ENCODE measurements at places on chromosomes 4 and X.

DNA sequence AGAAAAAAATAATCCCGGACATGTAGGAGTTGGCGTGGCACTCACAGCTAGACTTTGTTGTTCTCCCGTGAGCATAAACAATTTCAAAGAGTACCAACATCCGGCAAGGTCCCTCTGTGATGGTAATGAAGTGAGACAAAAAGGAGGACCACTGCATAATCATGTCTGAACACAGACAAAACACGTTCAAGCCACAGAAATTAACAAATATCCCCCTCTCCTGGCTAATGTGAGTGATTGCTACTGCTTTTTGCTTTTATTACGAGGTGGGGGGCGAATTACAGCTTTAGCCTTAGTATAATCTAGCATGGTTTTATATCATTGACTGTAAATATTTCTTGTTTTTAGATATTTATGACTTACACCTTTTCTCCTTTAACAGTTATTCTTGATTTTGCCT lies 118.5 kb downstream of the PLS3 start:
- DNase-seq: no peak

DNA sequence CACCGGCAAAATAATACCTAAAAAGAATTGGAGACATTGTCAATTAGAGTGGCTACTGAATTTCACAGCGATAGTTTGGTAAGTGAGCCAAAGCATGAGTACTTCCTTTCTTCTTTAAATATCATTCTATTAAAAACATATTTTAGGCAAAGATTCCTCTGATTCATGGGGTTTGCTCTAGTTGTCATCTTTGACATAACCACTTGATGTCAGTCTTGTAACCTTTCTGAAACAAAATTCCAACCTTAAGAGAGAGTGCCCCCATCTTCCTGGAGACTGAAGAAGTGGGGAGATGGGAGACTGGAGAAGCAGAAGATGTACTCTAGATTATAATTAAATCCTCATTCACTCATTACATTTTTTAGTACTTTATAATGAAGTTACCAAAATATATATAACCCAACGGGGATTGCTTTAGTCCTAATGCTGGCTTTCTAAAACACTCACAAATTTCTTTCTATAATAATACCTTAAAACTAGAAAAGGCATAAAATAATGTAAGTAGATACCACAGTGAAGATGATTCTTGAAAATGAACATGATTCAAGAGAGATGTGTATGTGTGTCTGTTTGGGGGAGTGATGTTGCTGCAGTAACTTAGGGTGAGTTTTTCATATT lies 96.4 kb downstream of the EMCN start:
- no peak for DNase-seq

DNA sequence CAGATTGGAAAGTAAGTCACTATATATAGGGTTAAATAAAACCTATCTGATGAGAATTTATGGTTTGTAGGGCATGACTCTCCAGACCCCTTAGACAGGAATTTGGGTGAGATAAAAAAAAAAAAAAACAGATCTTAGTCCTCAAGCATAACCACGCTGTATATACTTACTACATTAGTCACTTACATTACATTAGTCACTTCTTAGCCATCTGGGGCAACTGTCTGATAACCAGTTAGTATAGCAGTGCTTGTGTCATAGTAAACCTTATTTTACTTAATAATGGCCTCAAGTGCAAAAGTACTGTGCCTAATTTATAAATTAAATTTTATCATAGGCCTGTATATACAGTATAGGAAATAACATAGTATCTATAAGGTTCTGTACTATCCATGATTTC lies 60.2 kb upstream of the RPS6KA6 start:
- no peak for DNase-seq

DNA sequence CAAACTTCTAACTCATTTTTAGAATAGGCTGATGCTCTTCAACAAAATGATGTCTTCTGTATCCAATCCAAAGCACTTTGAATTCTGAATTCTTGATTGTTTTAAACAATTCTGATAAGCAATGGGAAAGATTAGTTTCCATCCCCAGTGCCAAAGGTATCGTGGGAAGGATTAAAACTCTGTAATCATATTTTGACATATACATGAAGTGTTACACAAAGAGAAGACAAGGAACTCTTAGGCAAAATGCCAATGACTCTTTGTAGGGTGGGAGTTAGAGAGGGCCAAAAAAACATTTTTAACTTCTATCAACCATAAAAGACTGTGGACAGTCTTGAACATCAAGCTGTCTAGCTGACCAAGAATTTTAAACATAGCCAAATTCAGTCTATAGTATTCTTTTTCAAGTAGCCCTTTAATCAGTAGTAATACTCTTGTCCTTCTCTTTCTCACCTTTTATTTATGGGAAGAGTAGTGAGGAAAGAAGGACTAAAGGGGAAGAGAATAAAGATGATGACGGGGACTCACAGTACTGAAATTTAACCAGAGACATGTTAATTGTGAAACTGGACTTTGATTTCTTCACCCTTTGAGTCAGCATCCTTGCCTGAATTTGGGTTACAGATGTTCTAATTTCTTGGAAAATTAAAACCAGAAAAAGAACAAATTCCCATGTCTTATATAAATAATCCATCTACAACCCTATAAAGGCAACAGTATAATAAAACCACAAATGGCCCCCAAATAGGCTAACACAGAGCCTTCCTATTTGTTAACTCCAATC lies 51.8 kb upstream of the VEGFD start:
- DNase-seq: no peak

DNA sequence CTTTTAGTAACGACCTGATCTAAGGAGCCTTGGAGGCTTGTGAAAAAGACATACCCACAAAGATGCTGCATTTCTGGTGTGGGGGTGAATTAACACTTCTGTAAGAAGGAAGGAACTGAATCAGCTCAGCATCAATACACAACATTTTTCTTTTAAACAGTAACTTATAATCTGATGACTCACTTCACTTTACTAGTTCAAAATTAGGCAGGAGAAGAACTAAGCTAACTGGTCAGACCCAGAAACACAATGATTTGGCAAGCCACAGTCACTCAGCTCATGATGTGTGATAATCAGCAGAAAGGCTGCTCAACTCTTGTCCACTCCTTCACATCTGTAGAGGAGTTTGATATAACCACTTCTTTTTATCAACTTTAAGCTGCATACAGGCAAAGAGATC lies 4.6 kb downstream of the MMAA start:
- no peak for DNase-seq

- no peak for DNase-seq
Measured at GRCh38 chr4:105075045-105075444, 71.6 kb upstream of the TET2 start.

GRCh38 chr4:30767147-30767845 lies 47.1 kb downstream of the PCDH7 start:
- DNase-seq: no peak

GRCh38 chrX:115616943-115617563 lies 56.1 kb downstream of the PLS3 start:
- no peak for DNase-seq

DNA sequence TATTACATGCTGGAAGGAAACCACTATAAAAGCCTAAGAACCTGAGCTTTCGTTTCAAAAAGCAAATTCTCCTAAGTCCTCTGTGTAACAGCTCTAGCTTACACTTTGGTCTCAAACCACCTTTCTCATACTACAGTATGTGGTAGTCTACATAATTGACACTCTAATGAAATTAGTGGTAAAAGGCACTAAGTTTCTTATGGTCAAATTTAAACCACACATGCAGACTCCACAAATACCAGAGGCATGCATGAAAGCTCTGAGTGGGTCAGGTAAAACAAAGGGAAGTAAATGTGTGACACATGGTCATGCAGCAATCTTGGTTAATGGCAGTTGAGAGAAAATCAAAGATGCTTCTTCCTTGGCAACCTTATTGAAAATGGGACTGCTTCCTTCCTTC lies 187.8 kb downstream of the CCNG2 start:
- DNase-seq: no peak

- DNase-seq: no peak
Measured at GRCh38 chr4:7333801-7334421, 100.8 kb downstream of the PSAPL1 start.

DNA sequence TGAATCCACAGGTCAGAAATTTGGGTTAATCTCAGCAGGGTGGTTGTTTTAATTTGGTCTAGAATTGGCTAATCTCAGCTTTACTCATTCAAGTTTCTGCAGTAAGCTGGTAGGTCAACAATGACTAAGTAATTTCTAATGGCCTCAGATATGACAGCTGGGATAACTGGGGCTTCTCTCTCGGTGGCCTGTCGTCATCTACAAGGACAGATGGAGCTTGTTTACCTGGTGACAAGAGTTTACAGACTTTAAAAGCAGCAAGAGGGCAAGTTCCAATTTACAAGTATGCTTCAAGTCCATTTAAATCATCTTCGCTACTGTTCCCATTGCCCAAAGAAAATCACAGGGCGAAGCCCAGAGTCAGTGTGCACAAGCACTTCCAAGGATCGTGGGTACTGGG lies 453.9 kb downstream of the PDHA2 start:
- DNase-seq: no peak

DNA sequence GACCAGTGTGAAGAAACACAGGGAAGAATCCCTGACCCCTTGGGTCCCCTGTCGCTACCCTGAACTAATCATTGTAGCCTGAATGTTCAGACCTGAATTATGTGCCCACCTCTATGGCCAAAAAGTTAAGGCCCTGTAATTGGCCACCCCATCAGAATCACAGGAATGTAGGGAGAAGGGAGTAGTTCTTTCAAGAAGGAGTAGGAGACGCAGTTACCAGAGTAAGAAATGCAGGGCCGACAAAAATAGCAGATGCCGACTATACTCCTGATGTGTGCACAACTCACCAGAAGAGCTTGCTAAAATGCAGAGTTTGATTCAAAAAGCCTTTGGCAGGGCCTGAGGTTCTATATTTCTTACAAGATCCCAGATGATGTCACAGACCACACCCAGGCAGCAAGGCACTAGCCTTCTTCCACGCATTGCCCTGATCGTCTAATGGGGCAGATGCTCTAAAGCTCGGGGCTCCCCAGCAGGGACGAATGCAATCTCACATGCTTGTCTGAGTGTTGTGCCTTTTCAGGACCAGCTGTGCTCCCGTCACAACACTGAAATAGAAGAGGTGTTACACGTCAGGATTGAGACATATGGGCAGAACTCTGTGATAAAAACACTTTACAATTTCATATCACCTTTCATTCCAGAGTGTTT lies 161.0 kb upstream of the FAM241A start:
- no peak for DNase-seq

- no peak for DNase-seq
Measured at GRCh38 chr4:150039274-150040127, 38.7 kb upstream of the DCLK2 start.

DNA sequence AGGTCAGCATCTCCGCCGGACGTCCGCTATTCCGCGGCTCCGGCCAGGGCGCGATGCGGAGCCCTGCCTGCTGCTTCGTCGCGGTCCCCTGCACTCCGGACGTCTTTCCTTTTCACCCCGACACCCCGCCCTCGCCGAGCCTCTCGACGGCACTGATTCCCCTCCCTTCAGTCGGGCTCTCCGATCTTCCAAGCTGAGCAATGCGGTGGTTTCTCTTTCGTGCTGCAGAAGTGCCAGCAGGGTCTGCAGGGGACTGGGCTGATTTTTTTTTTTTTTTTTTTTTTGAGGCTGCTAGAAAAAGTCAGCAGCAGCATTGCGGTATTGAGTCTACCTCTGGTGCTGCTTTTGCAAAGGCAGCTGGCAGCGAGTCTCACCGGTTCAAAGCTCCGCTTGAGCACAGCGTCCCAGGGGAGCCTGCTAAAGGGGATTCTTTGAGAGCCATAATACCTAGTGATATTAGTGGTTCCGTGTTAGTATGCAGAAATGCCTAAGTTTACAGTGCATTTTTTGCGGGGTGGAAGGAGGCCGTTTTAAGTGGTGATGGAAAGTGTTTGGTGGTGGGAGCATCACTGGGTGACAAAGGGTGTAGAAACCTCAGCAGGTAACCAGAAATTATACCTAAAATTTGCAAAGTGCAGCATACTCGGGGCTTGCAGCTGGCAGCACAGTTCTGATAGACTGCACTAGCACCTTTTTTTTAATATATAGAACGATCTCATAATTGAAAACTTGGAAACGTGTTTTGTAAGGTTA lies 969 bp downstream of the STIM2 start:
- peak; percentile 80 for DNase-seq

DNA sequence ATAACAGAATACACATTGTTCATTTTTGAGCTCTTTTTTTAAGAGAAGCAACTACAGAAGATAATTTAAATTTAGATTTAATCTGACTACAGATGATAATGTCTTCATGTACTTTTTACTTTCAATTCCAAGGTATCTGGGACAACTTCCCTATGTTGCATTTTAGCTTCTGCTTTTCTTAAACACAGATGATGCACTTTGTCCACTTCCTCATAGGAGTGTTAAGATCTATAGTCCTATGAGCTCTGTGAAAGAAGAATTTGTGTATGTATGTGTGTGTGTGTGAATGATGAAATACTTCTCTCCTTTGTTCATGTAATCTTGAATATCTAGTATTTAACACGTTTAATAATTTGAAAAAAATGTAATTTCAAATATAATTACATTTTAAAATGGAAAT lies 5.3 kb upstream of the FHIP1A start:
- no peak for DNase-seq

DNA sequence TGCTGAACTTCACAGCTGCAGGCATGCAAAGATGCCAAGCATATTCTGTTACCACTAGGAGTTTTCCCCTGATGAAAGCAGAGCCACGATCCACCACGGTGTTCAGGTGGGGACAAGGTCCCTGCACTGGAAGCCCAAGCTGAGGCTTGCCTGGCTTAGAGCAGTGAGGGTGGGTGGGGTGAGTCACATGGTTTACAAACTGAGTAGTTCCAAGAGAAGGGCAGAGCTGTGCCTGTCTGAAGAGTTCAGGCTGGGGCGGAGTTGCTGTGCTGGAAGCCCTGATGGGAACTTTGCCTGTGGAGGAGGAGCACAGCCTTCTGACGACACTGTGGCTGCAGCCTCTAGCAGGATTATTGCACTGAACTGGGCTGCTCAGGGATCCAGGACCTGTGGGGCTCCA lies 45.5 kb downstream of the FAM9B start:
- no peak for DNase-seq

- no peak for DNase-seq
Measured at GRCh38 chr4:53557669-53558064, 33.6 kb downstream of the LNX1 start.

DNA sequence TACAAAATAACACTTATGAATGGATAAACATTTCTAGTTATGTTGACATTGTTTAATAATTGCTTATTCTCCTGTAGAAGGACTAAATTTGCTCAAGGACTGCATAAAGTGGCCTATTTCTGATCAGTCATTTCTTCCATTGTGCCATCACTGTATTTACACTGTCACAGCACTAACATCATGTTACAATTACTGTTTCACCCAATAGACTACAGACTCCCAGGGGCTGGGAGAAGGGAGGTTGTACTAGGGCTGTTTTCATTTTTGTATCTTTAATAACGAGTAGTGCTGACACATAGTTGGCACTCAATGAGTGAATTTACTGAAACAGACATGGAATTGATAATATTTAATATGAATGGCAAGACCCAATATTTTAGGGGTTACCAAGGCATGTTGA lies 139.5 kb downstream of the SLC10A7 start:
- no peak for DNase-seq

Measured in pancreas (tissue), 10 donors.